Endothelial cell (in vitro differentiated cells): ENCODE measurements at places on chromosomes 3 and 15. TPM values are rescaled to one million over a fixed set of nuclear protein-coding genes. Genes with fewer than 3 reads are reported as not detected.

Gene IGSF10
- 4.1 TPM for total RNA-seq

Gene AP2M1
- 401 TPM for total RNA-seq

Gene XYLB
- 2.4 TPM for total RNA-seq

Gene GOLIM4
- 35.9 TPM for total RNA-seq

Gene ABHD17C
- total RNA-seq: 3.3 TPM

Gene TMEM158
- 7.3 TPM for total RNA-seq

Gene KLHL40
- total RNA-seq: not detected

Gene NDN
- 54.7 TPM for total RNA-seq

Gene UCN2
- total RNA-seq: 0.77 TPM

Gene MORC1
- total RNA-seq: 0.10 TPM

Gene LIPH
- total RNA-seq: 2.5 TPM

Gene ILDR1
- not detected for total RNA-seq

Gene C3orf22
- not detected for total RNA-seq

Gene PAQR5
- total RNA-seq: 0.15 TPM

Gene ABI3BP
- 0.26 TPM for total RNA-seq

Gene COLQ
- 2.1 TPM for total RNA-seq

Gene IL17RE
- 0.74 TPM for total RNA-seq

Gene NUP210
- total RNA-seq: 3.0 TPM

Gene MESP1
- total RNA-seq: not detected

Gene MAN2C1
- total RNA-seq: 237 TPM

Gene NEK11
- total RNA-seq: 9.6 TPM

Gene GP9
- 1.5 TPM for total RNA-seq

Gene DUOXA2
- not detected for total RNA-seq

Gene TARS3
- 8.2 TPM for total RNA-seq

Gene TPRA1
- total RNA-seq: 36.9 TPM

Gene RBPMS2
- 24.0 TPM for total RNA-seq

Gene CCR3
- not detected for total RNA-seq

Gene TNFSF10
- 94.1 TPM for total RNA-seq

Gene LEKR1
- 0.18 TPM for total RNA-seq

Gene CORO2B
- 71.7 TPM for total RNA-seq

Gene MEX3B
- 98.2 TPM for total RNA-seq

Gene SPINK8
- total RNA-seq: not detected

Gene PDCD6IP
- total RNA-seq: 218 TPM

Gene KLHL6
- total RNA-seq: 46.1 TPM

Gene NR2E3
- not detected for total RNA-seq

Gene FBXL22
- 0.31 TPM for total RNA-seq

Gene CGNL1
- total RNA-seq: 238 TPM
